ENCODE measurements at places on chromosomes 16 and 17.

- peak; percentile 38 for DNase-seq
Measured at GRCh38 chr17:27257031-27257357, 36.9 kb upstream of the WSB1 start.

DNA sequence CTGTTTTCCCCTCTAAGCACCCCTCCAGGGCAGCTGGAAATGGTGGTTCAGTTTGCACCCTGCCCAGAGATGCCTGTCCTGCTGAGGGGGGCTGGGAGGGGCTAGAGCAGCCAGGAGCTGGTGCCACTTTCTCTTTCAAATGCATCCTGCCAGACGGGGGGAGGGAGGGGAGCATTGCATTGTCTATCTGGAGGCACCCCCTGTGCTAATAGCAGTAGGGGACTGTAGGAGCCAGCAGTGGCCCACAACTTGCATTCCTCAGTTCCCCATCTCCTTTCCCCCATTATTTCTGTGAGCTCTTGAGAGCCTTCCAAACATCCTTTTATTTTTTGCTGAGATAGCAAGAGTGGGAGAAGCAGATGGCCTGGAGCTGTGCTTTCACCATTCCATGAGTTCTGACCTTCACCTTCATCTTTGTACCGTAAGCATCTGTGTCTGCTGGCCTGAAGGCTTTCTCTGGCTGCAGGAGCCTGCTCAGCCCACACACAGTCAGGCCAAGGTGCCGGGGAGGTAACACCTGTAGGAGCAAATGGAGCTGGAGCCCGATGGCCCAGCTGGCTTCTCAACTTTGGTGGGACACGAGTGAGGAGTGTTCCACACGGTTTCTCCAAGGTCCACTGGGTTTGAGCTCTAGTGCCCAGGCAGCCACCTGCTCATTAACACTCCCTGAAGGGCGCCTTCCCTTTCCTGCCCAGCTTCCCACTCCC, 5.2 kb downstream of the WFDC1 start:
- DNase-seq: no peak

DNA sequence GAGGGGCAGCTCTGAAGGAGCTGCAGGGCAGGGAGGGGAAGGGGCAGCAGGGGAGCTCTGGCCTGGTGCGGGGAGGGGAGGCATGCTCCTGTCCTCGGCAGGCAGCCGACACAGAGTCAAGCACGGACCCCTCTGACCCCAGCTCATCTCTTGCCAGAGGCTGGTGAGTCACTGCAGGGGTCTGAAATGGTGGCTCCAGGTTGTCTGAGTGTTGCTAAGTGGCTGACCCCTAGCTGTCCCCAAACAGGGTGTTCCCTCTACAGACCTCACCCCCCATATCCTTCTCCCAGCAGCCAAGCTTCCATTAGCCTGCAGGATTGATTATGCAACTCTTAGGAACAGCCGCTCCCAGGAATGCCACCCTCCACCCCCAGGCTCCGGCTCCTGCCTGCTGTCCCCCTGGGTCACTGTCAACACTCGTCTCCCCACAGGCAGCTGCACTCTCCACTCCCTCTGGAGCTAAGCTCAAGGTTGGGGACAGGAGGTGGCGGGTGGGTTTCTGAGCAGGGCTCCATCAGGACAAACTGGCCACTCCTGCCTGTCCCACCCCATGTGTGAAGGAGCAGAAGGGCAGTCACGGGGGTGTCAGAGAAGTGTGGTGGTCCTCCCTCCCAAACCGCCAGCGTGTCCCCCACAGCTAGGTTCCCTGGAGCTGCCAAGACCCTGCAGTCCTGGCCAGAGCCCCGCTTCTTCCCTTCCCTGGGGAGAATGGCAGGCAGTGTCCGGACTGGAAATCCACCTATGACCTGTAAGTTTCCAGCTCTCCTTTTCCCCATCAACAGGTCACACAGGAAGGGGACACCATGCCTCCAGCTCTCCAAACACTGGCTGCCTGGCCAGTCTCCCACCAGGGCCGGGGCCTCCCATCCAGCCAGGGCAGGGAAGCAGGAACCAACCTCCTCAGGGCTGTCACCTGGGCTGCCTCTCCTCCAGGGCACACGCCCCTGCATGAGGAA, 1.0 kb downstream of the MYLK3 start:
- no peak for DNase-seq

DNA sequence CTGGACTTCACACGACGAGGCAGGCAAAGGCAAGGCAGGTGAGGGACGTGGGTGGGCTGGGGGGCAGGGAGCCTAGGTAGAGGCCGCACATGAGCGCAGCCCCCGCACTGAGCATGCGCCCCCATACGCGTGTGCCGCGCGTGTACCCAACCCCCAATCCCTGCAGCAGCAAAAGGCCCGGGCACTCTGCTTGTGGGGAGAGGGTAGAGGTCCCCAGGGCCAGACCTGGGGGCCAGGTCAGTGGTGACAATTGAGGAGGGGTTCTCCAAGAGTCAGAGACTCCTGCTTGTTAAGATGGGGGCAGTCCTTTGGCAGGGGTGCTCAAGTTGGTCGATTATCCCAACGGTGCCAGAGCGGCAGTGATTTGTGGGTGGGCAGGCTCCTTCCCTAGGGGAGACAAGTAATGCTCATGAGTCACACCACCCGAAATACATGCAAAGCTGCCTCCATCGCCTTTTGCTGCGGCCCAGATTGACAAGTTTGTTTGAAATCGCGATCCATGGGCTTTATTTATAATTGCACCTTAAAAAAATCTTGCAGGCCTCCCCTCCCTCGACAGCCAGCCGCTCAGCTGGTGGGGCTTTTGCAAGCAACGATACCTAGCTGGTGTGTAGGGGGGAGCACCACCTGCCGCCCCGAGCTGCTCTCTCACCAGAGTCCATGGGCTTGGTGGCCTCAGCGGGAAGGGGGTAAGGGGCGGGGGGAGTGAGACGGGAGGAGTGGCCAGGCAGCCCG, 1.1 kb upstream of the GIT1 start:
- no peak for DNase-seq

GRCh38 chr17:77593081-77593480, 365.4 kb upstream of the TNRC6C start:
- DNase-seq: no peak

DNA sequence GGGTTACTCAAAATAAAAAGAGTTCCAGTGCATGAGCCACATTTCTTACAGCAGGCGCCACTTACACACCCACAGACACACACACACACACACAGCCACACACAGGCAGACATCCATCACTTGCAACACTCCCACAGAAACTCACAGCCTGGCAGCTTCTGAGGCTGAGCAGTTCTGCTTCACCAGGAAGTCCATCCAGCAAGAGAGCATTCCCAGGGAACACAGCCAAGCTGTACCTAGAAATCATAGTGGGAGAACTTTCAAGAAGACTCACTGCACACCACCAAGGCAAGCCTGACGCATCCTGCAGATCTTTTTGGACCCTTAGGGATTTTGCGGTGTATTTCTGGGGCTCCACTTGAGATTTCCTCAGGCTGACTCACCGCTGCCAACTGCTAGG, 140.9 kb upstream of the WSB1 start:
- DNase-seq: no peak

- no peak for DNase-seq
Measured at GRCh38 chr16:29814592-29814991, 1.4 kb upstream of the PAGR1 start.

GRCh38 chr17:67632141-67632540, 85.6 kb upstream of the NOL11 start:
- DNase-seq: no peak

GRCh38 chr16:9647981-9648701, 534.1 kb downstream of the GRIN2A start:
- peak; percentile 58 for DNase-seq

- DNase-seq: no peak
Measured at GRCh38 chr17:82282239-82283207, 9.0 kb upstream of the CSNK1D start.

- no peak for DNase-seq
Measured at GRCh38 chr17:45320931-45321461, 4.2 kb upstream of the MAP3K14 start.

DNA sequence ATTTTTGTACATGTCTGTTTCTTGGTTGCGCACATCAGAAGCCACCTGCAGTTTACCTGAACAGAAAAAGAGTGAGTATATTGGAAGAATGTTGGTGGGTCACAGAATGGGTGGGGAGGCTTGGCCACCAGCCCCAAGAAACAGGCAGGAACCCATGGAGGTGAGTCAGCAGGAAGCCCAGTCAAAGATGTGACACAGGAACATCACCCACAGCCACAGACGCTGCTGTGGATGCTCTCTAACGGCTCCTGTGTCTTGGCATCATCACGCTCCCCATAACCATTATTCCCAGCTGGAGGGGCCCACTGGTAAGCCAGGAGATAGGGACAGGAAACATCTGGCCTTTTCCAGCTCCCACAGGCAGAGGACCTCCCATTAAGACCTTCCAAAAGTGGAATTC, 94.0 kb upstream of the WSB1 start:
- no peak for DNase-seq

GRCh38 chr16:49639739-49640431, 216.0 kb downstream of the ZNF423 start:
- DNase-seq: no peak

- no peak for DNase-seq
Measured at GRCh38 chr17:39870776-39871175, 2.8 kb downstream of the ZPBP2 start.

GRCh38 chr16:88650749-88651275, at the start of gene CYBA:
CYBA (minus strand) TSS chr16:88651053; CDS start chr16:88651013, 40 bp downstream.
- DNase-seq: peak; percentile 90

GRCh38 chr17:28476076-28476865, 2.8 kb downstream of the SLC13A2 start:
- DNase-seq: no peak

DNA sequence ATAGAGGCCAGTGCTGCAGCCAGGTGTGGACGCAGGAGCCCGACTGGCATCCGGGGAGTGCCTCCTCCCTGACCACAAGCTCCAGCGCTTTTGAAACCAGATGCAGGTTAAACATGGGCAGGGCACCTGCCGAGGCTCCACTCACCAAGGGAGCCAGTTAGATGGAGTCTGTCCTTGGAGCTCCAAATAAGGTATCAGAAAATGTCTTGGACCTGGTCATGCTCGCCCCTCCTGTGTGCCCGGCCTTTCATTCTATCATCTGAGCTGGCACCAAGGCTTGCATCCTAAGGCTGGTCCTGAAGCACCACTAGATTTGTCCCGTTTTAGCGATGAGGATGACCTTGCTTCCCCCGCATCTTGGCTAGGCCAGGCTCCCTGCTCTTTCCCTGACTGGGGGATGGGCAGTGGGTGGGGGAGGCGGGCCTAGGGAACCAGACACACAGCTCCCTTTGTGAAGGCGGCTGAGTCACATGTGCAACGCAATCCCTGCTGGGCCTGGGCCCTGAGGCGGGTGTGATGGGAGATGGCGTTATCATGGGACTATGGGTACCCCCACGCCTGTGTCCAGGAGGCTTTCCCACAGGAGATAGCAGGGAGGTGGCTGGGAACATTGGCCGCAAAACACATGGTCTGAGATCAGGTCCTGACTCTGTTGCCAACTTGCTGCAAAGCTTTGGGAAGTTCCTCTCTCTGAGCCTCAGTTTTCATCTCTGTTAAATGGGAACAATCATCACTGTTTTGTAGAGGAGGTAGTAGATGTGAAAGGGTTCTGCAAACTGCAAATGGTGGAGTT, 5.0 kb upstream of the ADGRG1 start:
- peak; percentile 66 for DNase-seq

DNA sequence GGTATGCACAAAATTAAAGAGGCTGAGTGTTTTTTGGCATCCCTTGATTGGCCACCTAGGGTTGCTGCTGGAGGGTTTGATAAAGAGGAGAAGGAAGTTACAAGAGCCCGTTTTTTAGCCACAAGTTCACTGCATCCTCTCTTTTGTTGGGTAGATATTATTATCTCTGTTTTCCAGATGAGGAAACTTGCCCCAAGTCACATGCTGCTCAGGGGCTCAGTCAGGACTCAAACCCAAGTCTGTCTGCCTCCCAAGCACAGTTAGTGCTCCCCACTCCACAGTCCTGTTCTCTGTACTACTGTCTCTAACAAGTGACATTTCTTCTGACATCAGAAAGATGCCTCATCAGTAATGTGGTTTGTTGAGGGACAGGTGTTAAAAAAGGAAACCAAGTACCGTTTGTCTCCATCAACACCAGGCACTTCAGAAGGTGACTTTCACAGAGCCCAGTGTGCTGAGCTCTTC, 1.4 kb downstream of the NT5M start:
- no peak for DNase-seq

DNA sequence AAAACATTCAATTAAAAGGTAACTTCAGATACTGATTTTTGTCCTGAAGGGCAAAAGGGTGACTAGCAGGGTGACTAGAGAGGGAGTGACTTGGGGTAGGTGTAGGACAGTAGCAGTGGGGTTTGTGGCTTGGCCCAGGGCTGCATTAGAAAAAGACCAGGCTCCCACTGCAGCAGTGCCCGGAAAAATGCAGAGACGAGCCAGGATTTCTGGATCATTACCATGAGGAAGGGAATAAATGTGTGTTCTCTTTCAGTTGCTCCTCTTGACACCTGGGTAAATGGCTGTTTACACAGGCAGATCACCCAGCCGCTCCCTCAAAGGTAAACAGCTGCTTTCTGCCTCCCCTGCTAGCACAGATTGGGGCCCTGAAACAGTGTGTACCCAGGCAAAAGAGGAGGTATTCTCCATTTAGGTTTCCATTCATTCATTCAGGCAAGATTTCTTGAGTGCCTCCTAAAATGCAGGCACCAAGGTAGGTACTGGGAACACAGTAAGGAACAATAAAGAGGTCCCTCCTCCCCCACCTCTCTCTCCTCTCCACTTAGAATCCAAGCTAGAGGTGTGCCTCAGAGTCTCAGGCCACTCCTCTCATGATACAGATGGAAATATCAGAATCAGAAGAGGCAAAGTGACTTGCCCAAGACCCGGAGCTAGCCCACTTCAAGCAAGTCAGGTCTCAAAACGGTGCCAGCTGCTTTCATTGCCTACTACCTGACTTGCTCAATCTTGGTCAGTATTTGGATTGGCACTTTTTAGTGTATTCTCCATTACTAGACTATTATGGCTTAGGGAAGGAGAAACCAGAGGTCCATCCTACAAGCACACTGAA, 15.2 kb upstream of the TOX3 start:
- DNase-seq: no peak

GRCh38 chr17:9009737-9010136, 11.6 kb upstream of the NTN1 start:
- DNase-seq: no peak

DNA sequence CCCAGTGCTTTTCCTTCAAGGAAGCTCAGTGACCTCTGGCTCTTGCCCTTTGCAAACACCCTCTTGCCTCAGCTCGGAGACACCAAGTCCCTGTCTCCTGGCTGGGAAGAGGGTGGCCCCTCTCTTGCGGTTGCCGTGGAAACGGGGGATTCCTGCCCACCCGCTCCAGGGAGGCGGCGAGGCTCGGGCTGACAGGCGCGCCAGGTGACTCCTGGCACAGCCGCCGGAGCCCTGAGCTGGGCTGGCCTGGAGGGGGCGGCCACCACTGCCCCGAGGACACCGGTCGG, 71.4 kb downstream of the ABR start:
- DNase-seq: no peak
